Suppressor macrophage (primary cell): ENCODE measurements at places on chromosomes 5 and 9.

- DNase-seq: no peak
Observed at GRCh38 chr9:124602204-124602603, 95.0 kb upstream of the NR5A1 start.

DNA sequence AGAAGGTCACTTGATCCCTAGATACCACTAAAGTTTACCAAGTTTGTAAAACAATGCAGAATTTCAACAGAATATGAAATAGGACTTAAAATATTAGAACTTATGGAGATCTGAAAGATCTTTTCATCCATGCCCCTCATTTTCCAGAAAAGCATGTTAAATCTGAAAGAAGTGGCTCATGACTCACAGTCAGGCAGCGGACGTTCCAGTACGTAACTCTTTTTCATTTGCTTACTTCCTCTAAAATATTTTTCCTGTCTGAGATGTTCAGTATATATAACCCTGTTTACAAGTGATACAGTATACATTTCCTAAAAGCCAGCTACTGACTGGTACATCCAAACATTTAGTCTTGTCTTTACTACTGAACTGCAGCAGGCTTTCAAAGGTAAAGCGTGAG is 22.3 kb downstream of the FBXW2 start:
- DNase-seq: peak; percentile 71

- DNase-seq: no peak
Observed at GRCh38 chr5:98428806-98429205, 344.7 kb upstream of the RGMB start.

DNA sequence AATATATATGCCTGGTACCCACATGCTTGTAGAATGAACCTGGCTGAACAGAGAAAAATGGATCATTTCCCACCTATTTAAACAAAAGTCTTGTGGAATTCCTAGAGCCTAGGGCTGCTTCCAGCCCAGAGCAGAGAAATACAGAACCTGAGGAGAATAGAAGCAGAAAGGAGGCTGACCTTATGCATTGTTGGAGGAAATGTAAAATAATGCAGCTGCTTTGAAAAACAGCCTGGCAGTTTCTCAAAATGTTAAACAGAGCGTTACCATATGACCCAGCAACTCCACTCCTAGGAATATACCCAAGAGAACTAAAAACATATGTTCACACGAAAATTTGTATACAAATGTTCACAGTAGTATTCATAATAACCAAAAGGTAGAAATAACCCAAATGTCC is 15.1 kb downstream of the MAPKAP1 start:
- DNase-seq: no peak

DNA sequence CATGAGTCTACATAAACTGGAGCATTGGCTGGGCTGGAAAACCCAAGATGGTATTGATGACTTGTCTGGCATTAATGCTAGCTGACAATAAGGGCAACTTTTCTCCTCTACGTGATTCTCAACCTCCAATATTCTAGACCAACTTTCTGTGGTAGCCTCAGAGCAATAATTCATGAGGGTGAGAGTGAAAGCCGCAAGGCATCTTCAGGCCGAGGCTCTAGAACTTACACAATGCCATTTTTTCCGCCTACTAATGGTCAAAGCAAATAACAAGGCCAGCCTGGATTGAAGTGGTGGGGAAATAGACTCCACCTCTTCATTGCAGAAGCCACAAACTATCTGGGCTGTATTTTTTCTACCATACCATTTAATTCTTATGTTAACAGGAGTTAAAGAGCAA is 267.4 kb downstream of the GABRG2 start:
- no peak for DNase-seq

GRCh38 chr9:136740971-136741882 is 1.5 kb downstream of the LCN10 start:
- DNase-seq: no peak

- DNase-seq: no peak
Observed at GRCh38 chr5:61612431-61612830, 280.4 kb downstream of the ZSWIM6 start.

DNA sequence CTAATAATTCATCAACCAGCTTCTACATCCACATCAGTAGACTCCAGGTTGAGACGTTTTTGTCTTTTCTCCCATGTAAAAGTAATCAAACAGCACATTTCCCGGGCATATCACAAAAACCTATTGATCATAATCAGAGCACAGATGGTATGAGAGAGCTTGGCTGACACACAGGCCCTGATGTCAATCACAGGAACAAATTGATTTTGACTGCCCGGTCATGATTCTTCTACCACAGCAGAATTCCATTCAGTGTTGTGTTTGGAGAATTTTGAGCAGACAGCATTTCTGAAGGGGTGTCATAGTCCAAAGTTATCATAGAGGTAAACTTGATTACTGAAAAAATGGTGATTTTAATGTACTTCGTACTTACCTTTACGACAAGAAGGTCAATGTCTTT is 351.1 kb downstream of the ZSWIM6 start:
- DNase-seq: no peak

- no peak for DNase-seq
Observed at GRCh38 chr5:73515232-73515631, 17.0 kb downstream of the BTF3 start.

GRCh38 chr5:39022151-39022550 is 52.0 kb downstream of the RICTOR start:
- no peak for DNase-seq

- DNase-seq: no peak
Observed at GRCh38 chr5:5198135-5198534, 58.0 kb downstream of the ADAMTS16 start.

DNA sequence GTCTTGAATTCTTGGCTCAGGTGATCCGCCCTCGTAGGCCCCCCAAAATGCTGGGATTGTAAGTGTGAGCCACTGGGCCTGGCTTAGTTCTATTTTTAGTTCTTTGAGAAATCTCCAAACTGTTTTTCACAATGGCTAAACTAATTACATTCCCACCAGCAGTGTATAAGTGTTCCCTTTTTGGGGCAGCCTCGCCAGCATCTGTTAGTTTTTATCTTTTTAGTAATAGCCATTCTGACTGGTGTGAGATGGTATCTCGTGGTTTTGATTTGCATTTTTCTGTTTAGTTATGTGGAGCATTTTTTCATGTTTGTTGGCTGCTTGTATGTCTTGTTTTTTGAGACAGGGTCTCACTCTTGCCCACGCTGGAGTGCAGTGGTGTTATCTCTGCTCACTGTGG is 28.2 kb downstream of the CNOT6 start:
- DNase-seq: no peak

DNA sequence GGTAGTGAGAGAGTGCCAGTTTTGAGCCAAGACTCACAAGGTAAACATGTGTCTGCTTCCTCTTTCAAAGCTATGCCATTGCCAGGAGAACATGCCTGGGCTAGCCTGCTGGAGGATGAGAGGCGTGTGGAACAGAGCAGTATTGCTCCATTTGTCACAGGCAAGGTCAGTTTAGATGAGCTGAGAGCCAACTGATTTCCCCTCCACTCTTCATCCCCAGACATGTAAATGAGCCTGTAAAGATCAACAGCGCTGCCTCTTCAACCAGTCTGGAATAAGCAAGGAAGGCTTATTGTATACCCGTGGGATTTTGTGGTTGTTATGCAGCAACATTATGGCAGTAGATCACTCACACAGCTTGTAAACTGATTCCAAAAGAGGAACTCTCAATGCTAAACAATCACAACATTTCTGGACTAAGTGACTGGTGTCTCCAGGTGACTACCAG is 8.2 kb upstream of the GDNF start:
- DNase-seq: no peak

DNA sequence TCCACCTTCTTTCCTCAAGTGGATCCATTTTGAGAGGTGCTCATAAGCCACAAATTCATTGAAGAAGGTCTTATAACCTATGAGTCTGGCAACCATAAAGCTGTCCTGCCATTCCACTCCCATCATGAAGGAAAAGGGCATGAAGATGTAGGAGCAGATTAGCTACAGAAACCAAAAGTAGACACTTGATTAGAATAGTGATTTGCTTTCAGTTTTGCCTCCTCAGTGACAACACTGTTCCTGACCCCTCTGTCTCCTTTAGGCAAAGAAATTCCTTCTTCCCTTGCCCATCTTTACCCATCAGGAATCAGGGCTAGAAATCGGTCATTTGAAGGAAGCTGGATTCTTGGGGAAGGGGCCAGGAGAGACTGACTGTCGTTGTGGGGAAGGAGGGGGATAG is 55.2 kb downstream of the SLC28A3 start:
- DNase-seq: no peak

DNA sequence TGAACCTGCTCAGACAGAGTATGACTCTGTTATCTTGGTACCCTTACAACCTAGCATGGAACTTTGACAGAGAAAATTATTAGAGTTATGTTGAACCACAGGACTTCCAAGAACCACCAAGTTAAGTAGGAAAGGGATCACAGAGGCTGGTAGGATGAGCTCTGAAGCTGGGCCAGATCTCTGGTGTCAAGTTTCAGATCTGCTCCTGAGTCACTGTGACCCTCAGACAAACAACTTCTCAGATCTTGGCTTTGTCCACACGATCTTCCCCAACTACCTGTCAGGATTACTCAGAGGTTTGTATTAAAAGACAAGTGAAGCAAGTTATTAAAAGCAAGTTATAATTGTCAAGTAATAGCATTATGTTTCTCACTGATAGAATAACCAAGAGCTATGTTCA is 189.0 kb downstream of the SEC61B start:
- no peak for DNase-seq

GRCh38 chr5:104298518-104298917 is 735.9 kb upstream of the NUDT12 start:
- no peak for DNase-seq

DNA sequence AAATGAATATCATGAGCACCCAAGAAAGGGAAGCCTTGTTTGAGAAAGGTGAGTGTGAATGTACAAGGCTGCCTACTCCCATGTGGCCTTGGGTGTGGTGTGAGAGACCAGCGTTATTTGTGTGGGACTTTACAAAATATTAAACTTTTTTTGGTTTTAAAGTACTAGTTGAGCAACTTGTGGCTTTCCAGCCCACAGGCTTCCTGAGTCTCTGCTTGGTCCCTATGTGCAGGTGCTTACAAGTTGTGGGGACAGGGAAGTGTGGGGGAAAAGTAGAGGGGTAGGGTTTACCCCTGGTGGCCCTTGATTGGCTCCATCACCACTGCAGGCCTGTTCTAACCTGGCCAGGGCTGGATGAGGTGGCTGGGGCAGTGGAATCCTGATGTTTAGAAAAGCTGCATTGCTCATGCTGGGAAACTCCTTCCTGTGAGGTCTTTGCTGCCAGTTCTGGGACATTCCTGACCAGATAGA is 19.7 kb downstream of the PTTG1 start:
- DNase-seq: no peak
